ENCODE measurements at places on chromosomes 7 and 10. TPM values are rescaled to one million over a fixed set of nuclear protein-coding genes. Genes with fewer than 3 reads are reported as not detected.

ARL4A gene
- total RNA-seq, result 18.6 TPM

DNA sequence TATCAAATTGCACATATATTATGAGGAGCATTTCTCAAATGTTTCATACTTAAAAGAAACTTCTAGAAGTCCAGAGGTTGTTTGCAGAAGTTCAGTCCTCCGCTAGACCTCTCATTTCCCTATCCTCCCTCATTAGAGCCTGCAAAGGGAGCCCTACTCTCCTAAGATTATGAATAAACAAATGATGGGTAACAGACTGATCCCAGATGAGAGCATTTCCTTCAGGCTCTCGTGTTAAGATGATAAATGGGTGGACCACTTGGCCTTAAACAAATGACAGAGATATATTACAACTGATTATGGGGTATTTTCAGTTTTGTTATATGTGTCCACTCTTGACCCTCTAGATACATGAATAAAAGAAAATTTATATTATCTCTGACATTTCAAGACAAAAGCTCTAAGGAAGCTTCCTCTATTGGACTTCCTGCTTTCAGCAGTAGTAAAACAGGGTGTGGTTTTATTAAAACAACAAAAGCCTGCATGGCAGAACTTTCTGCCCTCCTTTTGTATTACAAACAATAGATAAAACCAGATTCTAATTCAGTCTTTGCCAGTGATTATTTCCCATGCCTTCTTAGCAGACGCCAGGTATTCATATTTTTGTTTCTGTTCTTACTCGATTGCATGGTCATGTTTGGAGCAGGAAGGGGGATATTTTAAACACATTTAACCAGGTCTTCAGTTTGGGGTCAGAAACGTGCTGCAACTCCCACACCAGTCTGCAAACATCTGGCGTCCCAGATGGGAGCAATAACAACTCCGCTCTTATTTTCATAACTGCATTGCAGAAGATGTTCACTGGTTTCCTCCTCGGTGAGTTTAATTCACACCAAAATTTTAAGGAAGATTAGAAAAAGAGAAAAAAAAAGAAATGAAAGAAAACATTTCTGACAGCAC, 52.4 kb upstream of the FAM204A start:
- no peak for DNase-seq

DNA sequence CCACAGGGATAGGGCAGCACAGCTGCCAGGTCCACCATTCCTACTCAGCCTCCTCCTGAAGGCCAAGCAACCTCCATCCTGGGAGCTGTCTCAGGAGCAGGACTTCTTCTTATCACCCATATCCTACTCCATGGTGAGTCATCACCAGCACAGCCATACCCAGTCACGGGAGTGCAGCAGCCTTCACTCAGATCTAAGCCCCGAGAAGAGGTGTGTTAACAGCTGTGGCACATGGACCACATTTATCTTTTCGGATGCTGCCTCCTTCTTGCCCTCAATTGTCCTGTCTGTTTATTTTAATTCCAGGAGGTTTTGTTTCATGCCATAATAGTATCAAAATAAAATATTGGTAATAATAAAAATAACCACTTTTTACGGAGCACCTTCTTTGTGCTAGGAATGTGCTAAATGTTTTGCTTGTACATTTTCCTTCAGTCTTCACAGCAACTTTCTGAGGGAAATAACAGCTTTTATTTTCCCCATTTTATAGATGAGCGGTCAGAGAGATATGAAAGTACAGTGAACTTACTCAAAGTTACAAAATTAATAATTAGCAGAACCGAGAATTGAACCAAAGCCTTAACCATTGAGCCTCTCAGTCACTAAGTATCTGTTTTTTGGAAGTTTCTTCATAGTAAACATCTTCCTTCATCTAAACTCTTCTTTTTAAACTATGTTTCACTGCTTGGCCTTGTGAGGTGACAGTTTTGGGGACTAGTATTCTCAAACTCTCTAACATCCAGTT, 2.5 kb upstream of the KEL start:
- no peak for DNase-seq

SEC23IP gene
- total RNA-seq, result 25.6 TPM

GRCh38 chr7:69657331-69657730, 59.1 kb downstream of the AUTS2 start:
- DNase-seq, result no peak

DNA sequence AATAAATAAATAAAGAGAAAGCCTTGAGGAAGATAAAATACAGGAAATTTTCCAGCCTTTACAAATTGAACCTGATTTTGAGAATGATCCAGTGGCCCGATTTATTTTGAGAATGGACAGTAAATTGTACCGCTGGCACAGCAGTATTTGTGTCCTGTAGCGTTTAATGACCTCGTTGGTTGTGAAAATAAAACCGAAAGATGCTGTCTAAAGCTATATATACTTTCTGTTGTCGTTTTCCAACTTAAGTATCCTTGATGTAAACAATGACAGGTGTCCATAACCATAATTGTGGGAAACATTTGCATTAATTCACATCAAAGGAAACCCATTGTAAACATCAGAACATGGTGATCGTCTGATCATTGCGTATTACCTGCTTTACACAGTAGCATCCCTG, 38.8 kb downstream of the TBXAS1 start:
- DNase-seq, result no peak

CAPZA2 gene
- 75.7 TPM for total RNA-seq

DNA sequence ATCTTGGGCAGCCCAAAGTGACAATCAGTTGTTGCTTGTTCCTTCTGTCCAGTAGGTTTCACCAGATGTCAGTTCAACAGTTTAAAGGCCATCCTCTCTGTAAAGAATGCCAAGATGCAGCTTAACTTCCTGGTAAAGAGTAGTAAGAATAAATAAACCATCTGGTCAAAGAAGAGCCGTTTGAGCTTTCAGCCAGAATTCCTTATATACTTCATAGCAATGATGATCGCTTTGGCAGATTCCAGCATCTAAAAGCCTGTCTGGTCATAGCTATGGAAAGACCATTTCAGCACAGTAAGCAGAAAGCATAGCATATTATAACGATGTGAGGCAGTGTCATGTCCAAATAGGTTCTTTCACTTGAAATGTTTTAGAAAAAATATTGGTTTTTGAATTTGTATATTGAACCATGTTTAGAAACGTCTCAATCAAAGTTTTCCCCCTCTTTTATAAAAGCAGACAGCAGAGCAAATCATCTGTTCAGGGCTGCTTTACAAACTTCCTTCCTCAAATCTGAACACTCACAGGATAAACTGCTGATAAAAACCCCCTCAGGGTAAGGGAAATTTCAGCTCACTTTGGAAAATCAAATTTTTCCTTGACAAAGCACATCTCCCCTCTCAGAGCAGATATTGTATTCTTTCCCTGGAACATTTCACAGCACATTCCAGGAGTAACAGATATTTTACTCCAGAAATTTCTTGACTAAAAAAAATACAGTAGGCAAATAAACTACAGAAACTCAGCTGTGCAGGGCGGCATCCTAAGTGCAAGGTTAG, 184.1 kb downstream of the NOC3L start:
- DNase-seq, result no peak

- DNase-seq, result no peak
Observed at GRCh38 chr7:99221866-99222265, 14.0 kb upstream of the KPNA7 start.

GRCh38 chr10:127278001-127278400, 81.6 kb upstream of the INSYN2A start:
- peak; percentile 76 for DNase-seq

DNA sequence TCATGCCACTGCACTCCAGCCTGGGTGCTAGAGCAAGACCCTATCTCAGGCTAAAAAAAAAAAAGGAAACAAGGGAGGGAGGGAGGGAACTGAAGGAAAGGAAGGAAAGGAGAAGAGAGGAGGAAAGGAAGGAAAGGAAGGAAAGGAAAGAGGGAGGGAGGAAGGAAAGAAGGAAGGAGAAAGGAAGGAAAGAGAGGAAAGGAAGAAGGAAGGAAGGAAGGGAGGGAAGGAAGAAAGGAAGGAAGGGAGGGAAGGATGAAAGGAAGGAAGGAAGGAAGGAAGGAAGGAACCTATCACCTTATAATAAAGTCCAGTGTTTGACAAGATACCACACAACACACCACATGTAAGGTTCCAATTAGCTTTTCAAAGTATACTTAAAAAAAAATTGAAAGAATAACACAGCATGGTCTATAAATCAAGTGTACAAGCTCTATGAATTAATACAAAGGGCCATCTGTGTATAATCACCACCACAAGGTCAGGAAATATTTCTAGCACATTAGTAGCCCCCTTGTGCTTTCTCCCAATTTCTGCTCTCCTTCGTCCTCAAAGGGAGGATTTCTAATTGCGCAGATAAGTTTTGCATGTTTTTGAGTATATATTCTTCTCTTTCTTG, 26.4 kb downstream of the RNF216 start:
- no peak for DNase-seq

BEND7 gene
- 26.2 TPM for total RNA-seq

DNA sequence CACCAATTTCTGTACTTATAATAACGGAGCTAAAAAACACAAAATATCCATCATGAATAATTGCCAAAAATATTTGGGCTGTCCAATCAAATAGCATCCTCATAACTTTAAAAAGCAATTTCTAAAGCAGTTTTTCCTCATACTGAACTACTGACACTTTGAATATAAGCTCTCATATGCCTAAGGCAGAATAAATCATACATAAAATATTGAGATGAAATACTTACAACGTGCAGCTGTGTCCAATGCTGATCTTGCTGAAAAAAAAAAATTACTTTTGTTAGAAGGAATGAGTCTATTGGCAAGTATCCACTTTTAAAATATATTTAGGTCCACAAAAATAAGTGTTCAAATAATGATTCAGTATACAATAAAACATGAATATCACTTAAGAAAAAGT, 24.2 kb downstream of the FAM3C start:
- no peak for DNase-seq

GRCh38 chr10:80078448-80079311, at the start of gene TMEM254:
Gene TMEM254, plus strand, starts transcription at chr10:80078665. Its CDS starts 35 bp downstream, at chr10:80078700.
- DNase-seq, result peak; percentile 65

SPDYE16 gene
- not detected for total RNA-seq

AASS gene
- total RNA-seq, result 10.9 TPM

DNA sequence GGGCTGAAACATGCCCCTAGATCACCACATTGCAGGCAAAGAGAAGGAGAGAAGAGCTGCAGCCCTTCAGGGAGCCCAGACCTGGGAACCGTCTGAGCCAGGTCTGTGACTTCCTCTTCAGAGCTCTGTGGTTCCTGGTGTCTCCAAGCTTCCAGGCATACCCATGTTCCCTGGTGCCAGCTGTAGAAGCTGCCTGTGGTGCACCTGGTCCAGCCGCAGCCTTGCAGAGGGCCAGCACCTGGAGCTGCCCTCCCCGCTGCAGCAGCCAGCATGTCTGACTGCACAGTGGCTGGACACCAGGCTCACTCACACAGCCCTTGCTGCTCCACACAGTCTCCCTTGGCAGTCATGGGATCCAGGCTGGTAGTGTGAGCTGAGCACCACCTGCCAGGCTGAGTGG, 33.6 kb downstream of the C7orf25 start:
- DNase-seq, result no peak

DNA sequence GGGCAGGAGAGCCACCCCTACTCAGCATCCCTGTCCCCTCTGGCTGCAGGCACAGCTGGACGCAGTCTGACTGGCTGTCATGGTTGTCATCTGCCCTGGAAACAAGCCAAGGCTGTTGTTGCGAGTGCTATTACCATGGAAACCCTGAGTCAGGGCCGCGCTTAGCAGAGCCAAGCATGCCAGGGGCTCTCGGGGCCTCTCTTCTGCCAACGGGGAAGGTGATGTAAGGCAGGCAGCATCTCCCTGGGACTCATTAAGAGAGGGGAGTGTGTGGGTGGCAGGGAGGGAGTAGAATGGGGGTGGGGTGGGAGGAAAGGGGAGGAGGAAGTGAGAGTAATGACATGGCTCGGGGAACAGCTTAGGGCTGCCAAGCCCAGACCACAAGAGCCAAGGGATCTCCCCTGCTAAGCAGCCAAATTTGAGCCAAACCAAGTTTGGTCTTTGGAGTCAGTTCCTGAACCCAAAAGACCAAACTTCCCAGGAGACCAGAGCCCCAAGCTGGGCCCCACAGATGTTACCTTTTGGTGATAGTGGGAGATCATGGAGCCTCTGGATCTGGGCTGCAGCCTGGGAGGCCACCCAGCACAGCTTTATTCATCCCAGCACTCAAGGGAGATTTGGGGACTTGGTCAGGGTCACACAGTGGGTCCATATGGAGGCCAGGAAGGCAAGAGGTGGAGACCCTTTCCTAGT, 67.6 kb downstream of the TMEM130 start:
- peak; percentile 35 for DNase-seq

GRCh38 chr7:91894781-91895480, 14.4 kb upstream of the MTERF1 start:
- no peak for DNase-seq

GIMAP8 gene
- total RNA-seq, result not detected

GNGT1 gene
- not detected for total RNA-seq

GRCh38 chr7:22060197-22060596, 114.5 kb upstream of the CDCA7L start:
- DNase-seq, result no peak

SEMA3D gene
- total RNA-seq, result 0.50 TPM

- no peak for DNase-seq
Observed at GRCh38 chr10:80713398-80713928, 175.8 kb downstream of the SH2D4B start.

DNA sequence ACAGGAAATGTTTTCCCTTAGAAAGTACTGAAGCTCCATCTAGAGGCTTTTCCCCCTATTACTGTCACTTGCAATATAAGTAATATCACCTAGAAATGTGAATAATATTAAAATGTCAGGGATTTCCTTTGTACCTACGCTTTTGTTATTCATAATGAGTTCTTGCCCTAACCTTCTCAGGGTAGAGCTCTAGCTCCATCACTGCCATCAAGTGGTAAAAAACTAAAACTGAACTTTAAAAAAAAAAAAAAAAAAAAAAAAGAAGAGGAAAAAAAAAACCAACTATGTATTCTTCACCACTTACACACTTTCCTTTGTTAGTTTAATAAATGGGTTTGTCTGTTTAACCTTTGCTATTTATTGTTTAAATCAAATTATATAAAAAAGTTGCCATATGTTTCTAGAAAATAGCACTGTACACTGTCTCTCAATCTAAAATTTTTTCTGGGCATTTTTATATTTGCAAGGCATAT, 49.9 kb downstream of the DNAJC1 start:
- no peak for DNase-seq

GRCh38 chr7:98294798-98295382, 13.4 kb downstream of the BRI3 start:
- no peak for DNase-seq

AP5Z1 gene
- 85.6 TPM for total RNA-seq

DNA sequence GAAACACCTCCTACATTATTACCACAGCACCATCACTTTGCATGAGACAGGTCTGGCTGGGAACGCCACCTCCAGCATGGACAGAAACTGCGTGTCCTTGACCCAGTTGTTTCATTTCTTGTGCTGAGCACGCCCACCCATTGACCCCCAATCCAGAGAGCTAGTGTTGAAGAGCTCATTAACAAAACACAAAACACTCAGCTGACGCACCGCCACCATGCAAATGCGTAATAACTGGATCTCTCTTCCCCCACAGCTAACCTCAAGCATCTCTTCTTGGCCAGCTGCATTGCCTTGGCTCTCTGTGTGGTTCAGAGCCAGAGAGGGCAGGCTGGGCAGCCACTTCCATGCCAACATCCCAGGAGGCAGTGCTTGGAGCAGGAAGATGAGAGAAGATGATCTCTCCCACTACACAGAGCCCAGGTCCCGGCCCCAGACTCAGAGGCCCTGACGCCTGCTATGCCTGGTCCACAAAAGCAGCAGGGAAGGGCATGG, 173.5 kb downstream of the PLXNA4 start:
- no peak for DNase-seq

- DNase-seq, result no peak
Observed at GRCh38 chr7:112488264-112488552, 7.4 kb downstream of the LSMEM1 start.

GRCh38 chr7:1090686-1091643, 3.1 kb downstream of the GPER1 start:
- DNase-seq, result no peak

- no peak for DNase-seq
Observed at GRCh38 chr10:117535298-117536071, 7.1 kb upstream of the EMX2 start.
